ENCODE measurements at places on chromosomes 7 and 10.
A peak's percentile ranks its signal among the peaks of the same experiment; 100 is the strongest.

DNA sequence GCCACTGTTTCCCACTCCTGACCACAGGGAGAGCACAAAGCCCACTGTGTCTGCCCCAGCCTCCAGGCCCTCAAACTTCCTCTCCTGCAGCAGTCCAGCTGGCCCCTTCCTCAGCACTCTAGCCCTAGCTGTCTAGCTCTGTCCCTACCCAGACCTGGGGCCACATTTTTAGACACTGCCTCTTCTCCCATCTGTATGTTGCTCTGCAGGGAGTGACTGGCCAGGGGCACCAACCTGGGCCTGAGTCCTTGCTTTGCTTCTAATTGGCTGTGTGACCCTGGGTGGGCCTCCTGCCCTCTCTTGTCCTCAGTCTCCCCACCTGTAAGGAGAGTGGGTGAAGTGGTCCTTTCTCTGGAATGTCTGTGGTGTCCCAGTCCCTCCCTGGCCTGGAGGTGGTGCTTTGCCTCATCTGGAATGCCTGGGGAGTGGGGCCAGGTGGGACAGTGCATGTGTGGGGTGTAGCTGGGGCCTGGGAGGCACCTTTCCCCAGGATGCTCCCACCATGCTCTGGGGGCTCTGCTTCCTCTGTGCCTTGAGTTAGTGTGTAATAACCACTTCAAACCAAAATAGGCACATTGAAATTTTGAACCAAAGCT lies 25.1 kb downstream of the AQP1 start:
- no peak for DNase-seq

GRCh38 chr7:80493121-80493849 lies 18.6 kb downstream of the GNAT3 start:
- DNase-seq = no peak

GRCh38 chr10:93126483-93127052 lies 52.9 kb downstream of the CYP26A1 start:
- peak; percentile 39 for DNase-seq

GRCh38 chr7:46885167-46885566 lies 696.7 kb downstream of the TNS3 start:
- DNase-seq = no peak

GRCh38 chr10:25831080-25831479 lies 102.9 kb upstream of the MYO3A start:
- no peak for DNase-seq

DNA sequence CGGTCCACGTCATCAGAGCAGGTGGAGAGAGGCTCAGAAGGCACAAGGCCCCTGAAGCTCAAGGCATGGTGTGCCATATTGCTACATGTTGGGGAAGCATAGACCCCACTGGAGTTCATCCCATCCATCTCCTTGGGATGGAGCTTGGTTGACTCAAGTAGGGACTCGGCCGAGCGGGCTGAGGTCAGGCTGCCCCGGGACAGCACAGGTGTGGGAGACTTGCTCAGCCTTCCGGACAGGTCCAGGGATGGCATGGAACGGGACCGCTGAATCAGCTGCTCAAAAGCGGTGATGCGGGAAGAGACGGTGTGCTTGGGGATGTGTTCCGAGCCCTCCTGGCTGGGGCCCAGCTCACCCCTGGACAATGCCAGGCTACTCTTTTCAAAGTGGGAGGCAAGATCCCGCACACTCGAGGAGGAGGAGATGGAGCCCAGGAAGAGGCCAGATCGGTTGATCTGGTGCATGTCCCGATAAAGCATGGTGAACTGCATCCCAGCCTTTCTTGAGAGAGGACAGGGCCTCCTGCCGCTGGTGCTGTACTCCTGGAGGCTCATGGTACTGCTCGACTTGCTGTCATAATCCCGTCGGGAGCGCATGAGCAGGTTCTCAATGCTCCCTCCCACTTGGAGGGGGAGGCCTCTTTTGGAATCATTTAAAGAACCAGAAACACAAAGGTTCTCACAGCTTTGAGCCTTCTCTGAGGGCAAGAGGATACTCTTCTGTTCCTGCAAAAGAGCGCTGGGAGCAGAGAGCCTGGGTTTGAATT lies 65.6 kb upstream of the PDLIM1 start:
- no peak for DNase-seq

- DNase-seq = no peak
Measured at GRCh38 chr10:14142606-14143250, 188.0 kb downstream of the FRMD4A start.

- no peak for DNase-seq
Measured at GRCh38 chr7:94874036-94874785, 33.2 kb upstream of the PPP1R9A start.

DNA sequence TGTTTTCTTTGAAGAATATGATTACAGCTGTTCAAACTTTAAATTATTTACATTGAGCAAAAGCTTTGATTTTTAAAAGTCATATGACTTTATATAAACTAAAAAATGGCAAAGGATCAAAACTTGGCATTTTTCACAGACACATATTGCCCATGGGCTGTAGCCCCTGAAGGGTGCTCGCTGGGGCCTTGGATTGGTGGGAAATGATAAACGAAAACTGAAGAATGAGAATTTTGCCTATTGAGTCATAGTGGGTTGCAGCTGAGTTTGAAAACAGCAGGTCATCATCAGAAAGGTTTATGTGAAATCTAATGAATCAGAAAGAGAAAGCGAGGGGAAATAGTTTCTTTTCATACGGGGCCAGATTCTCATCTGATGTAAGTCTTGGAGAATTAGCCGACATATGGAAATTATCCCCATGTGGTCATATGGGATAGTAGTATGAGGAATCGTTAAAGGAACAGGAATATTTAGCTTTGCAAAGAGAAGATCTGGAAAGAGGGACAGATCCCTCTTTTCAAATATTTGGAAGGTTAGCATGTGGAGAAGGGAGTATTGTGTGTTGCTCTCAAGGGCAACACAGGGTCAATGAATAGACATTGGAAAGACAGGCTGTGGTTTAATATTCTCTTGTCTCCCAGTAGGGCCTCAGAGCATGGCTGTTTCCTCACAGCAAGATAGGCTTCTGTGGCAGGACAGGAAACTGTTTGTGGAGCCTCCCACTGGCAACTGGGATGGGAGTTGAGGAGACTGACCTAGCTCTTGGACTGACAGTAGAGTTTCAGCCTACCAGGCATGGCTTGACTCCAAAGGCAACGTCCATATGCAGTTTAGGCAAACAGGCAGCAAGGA lies 119.0 kb downstream of the FZD1 start:
- DNase-seq = no peak

GRCh38 chr7:115476671-115477181 lies 553.8 kb downstream of the TFEC start:
- no peak for DNase-seq

GRCh38 chr7:12635830-12636229 lies 51.6 kb upstream of the ARL4A start:
- DNase-seq = no peak

- no peak for DNase-seq
Measured at GRCh38 chr7:80671744-80672143, 33.3 kb downstream of the CD36 start.

DNA sequence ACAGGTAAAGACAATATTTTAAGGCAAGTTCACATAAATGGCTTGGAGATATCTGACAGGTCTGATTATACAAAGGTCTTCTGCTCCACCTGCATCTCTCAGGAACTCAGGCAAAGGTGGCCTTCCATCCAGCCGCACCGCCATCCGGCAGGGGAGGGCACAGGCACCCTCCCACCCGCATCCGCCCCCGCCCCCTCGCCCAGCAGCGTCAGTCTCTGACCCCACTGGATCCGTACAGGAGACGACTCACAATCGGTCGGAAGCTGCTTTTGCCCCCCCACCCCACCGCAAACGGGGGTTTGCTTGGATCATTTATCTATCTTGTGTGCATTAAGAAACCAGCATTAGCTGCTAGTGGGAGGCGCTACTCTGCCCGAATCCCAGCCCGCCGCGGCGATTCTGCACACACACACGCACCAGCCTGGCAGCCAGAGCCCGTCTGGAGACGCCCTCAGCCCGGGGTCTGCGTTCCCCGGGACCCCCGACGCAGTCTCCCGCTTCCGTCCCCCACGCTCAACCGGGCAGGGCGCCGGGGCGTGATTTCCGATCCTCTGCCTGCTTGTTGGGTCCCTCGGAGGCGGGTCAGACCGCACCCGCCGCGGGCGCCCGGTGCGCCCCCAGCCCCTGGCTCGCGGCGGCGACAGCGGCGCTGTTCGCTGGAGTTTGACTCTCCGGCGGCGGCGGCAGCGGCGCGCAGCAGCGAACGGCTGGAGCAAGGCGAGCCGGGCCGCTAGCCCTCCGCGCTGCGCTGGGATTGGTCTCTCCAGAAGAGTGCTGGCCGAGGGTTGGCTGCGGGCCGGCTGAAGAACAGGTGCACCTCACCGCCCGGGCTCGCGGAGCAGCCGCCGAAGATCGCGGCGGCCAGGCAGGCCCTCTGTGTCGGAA lies 820 bp upstream of the NRG3 start:
- no peak for DNase-seq

- no peak for DNase-seq
Measured at GRCh38 chr10:86344714-86345161, 21.9 kb downstream of the GRID1 start.

GRCh38 chr7:7100432-7100849 lies 81.9 kb upstream of the C1GALT1 start:
- no peak for DNase-seq

DNA sequence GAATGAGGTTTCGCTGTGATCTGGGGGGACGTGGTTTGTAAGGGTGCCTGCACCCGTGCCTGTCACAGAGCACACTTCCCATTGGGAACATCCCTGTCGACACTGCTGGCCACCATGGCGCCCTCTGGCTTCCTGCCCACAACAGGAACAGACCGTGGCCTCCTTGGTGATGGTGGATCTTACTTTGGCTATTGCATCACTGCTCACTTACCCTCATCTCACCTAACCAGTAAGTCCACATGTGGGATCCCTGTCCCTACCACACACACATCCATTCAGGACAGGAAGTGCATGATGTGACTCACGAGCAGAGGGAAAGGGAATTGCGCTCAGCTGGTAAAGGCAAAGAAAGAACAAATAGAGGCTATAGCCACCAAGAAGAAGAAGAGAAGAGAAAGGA lies 26.2 kb upstream of the SEC61G start:
- DNase-seq = no peak

DNA sequence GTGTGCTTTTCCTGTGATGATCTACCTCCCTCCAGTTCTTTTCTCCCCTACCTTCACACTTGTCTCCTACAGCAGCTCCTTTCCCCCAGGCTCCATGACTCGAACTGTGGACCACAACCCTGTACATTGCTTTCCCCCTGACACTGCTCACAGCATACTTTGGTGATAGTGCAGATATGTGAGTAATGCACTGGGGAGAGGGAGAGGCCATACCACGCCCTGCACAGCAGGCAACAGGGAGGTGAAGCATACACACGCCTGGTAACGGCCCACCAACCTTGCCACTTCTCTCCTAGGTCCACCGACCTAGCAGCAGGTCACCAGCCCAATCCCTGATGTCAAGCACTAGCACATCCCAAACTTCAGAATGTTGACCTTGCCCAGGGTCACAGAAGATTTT lies 238.2 kb downstream of the GRID1 start:
- DNase-seq = no peak

DNA sequence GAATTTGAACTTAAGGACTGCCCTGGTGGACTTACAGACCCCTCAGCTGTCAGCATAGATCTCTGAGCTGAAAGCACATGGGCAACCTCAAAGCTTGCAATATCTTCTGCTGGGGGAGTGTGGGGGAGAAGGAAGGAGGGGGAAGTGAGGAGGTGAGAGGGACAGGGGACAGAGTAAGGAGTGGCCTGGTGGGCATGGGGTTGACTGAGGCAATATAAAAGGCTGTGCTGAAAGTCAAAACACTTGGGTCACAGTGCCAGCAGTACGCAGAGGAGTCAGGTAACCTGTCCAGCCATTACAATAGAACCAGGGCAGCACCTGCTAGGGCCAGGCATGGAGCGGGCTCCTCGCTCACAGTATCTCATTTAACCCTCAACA lies 43.2 kb downstream of the PPP1R3C start:
- no peak for DNase-seq

GRCh38 chr7:106982415-106982814 lies 62.1 kb upstream of the PRKAR2B start:
- DNase-seq = no peak

DNA sequence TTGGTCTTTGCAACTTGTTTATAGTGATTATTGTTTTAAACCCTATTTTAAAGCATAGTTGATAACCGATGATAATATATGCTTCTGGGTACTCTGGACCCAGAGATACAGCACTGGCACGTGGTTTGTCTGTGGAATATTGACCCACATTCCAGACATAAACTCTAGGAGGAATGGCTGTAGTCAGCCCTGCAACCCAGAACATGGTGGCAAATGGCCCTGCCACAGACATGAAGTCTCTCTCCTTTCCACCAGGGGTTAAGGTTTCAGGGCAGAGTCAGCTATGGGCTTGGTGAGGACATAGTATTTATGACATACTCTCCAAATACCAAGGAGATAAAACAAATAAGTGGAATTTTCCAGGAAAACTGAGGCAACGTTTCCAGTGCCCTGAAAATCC lies 83.6 kb downstream of the NAMPT start:
- no peak for DNase-seq
